ENCODE measurements at places on chromosomes 13 and 19. TPM values are rescaled to one million over a fixed set of nuclear protein-coding genes. Genes with fewer than 3 reads are reported as not detected.

- no peak for DNase-seq
These were observed 31.0 kb upstream of the KATNAL1 start for GRCh38 chr13:30338331-30338851.

GRCh38 chr19:15299568-15300409 lies 32.5 kb downstream of the BRD4 start:
- no peak for DNase-seq

DNA sequence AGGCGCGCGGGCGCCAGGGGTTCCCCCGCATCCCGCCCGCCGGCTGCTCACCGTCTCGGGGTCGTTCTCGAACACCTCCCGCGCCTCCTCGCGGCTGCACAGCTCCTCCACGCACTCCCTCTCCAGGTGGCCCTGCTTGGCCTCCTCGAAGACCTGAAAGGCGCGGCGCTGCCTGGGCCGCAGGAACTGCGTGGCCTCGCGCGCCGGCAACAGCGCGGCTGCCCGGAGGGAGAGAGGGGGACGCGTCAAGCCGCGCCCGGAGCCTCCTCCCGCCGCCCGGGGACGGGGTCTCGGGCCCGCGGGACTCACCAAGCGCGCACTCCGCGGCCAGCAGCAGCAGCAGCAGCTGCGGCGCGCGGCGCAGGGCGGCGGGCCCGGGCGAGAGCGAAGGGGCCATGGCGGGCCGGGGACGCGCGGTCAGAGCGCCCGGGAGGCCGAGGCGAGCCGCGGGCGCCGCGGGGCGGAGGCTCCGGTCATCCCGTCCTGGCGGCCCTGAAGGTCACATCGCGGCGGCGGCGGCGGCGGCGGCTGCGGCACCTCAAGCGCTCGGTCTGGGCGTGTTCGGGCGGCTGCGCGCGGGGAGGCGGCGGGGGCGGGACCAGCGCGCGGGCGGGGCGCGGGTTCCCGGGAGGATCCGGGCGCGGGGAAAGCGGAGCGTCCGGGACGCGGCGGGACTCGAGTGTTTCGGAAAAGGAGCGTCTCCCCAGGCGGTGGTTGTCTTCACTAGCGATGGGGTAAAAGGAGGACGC lies at the start of gene GAS6:
GAS6 (minus strand) TSS at position 553 of the 749 bp plus-strand sequence; CDS start at position 397, 156 bp downstream.
- no peak for DNase-seq

DNA sequence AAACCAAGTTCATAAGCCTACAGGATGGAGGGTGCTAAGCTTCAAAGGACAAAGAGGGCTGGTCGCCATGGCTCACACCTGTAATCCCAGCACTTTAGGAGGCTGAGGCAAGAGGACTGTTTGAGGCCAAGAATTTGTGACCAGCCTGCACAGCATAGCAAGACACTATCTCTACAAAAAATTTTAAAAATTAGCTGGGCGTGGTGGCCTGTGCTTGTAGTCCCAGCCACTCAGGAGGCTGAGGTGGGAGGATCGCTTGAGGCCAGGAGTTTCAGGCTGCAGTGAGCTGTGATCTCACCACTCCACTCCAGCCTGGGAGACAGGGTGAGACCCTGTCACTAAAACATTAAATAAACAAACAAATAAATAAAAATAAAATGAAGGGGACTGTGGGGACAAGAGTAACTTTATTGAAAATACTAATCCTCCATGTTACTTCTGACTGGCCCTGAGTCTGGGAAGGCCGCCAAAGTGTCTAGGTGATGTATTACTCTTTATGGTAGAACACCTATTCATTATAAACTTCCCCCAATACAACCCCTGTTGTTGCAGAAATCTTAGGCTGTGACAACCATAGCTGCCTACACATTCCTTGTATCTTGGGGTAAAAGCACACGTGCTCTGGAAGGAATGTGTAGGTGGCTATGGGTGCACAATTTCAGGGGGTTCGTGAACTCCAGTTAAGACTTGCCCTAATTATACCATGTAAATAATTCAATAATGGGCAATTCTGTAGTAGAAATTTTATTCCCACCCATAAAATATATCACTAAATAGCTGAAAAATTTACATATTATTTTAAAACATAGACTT lies 14.6 kb upstream of the URAD start:
- DNase-seq = no peak

DNA sequence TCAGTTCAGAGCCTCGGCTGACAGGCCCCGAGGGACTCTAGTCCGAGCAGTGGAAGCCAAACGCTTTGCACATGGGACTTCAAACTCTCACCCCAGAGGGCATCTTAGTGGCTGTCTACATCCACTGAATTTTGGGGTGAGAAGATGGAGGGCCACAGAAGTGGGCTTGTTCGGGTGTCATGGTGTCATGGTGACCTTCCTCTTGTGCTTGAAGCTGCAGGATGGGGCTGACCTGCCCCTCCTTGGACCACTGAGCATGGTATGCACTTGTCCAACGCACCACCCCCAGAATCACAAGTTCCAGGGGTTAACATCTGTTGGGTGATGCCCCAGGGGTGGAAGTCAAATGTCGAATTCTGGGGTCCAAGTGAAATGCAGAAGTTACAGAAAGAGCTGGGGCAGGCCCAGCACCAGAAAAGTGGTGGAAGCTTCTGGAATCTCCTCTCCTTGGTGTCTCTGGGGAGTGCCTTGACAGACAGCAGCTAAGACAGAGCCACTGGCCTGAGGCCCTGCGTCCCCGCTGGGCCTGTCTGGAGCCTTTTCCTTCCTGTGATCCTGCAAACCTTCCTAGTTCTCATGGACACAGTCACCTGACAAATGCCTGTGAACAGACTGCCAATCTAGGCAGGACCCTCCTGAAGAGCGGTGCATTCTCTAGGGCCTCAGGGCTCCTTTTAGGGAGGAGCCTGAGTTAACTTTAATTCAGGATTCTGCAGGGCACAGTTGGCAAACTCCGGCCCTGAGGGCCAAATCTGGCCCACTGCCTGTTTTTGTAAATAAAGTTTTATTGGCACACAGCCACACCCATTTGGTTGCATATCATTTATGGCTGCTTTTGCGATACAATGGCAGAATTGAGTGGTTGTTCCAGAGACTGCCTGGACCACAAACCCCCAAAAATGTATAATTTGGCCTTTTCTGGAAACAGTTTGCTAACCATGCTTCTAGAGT lies 65.1 kb upstream of the RANBP3 start:
- DNase-seq = no peak

- no peak for DNase-seq
These were observed 1.3 kb upstream of the SOX21 start for GRCh38 chr13:94713561-94714182.

DNA sequence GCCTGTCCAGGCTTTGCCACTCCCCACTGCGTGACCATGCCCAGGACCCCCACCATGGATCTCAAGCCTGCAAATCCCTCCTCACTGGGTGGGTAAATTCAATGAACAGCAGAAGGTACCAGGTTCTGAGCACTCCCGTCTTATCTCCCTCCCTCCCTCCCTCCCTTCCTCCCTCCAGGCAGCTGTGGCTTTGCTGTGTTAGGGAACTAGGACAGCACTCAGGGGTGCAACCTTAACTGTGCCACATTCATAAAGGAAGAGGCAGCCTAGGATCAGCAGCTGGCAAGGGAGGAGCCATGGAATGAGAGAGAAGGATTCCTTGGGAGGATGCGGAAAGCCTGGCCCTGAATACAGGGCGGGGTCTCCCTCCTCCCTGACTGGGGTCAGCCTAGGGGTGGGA lies 5.6 kb downstream of the CEACAM4 start:
- DNase-seq = no peak

- no peak for DNase-seq
These were observed 83.4 kb downstream of the ATP8A2 start for GRCh38 chr13:25455146-25455545.

DNA sequence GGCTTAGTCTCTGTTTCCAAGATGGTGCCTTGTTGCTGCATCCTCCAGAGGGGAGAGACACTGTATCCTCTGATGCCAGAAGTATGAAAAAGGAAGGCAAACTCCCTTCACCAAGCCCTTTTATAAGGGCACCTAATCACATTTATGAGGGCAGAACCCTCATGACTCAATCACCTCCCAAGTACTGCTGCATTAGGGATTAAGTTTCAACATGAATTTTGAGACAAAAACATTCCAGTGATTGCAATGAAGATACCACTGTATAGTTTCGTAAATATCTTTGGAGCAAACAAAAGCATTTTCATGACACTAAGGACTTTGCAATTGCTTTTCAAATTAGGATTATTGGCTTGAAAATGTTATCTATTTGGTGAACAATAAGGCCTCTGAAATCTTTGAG lies 63.8 kb downstream of the RNF17 start:
- no peak for DNase-seq

- DNase-seq = peak; percentile 61
These were observed 67.2 kb downstream of the ALOX5AP start for GRCh38 chr13:30802501-30802900.

DNA sequence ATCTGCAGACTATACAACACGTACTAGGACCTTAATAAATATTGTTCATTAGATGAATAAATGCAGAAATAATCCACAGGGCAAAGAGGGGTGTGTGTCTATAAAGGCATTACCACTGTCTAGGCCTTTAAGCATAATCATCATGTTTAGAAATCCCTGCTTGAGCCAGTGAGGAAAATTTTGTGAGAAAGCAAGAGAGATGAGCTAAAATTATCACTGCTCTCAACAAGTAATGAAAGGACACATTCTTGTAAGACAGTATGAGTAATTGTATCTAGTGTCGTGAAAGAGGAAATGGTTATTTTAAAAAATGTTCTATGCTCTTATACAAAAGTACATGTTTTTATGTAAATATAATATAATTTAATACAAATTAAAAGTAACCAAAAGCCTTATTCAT lies 1699.4 kb downstream of the PCDH9 start:
- no peak for DNase-seq

The IL17D gene
- 1.7 TPM for total RNA-seq

The OR7D2 gene
- not detected for total RNA-seq

The SLC44A2 gene
- total RNA-seq = 28.2 TPM

The WDR88 gene
- total RNA-seq = not detected

The KIR3DL1 gene
- not detected for total RNA-seq

The PROZ gene
- not detected for total RNA-seq

The PSG2 gene
- total RNA-seq = not detected

The CEACAM1 gene
- total RNA-seq = 2.4 TPM

The ZNF547 gene
- 3.6 TPM for total RNA-seq

The TJP3 gene
- total RNA-seq = 2.8 TPM

The FCER2 gene
- 0.66 TPM for total RNA-seq

The PLPPR3 gene
- not detected for total RNA-seq

The MBD3L3 gene
- total RNA-seq = not detected

The AMER2 gene
- total RNA-seq = 0.49 TPM

Data from sigmoid colon (tissue), 7 donors.